SJSA1 (cell line): ENCODE measurements at places on chromosomes 3 and 15. TPM values are rescaled to one million over a fixed set of nuclear protein-coding genes. Genes with fewer than 3 reads are reported as not detected.

DNA sequence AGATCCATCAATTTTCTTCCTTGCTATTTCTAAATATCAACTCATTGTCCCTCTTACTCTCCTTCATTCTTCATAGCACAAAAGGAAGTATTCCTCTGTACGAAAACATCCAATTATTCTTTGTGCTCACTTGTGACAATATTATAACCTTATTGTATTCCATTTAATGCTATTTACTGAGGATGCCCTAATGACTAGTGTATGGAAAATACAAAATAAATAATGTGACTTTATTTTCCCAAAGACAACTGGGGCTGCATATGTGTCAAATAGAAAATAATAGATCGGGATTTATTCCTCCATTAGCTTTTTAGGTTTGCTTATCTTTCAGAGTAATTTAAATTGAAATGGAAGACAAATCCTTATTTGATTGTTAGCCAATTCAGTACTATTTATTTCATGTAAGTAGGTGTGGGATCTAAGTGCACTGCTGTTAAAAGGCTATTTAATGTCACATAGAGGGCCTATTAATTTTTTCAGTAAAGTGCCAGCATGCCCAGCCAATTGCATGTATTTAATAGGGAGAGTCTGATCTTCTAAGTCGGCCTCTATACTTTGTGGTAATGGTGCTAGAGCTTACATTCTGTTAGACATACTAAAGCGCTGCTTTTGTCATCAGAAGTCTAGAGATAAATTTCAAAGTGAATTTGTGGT is 329.8 kb downstream of the MCTP2 start:
- no peak for DNase-seq
- no peak overlapping the region for H3K27ac ChIP-seq
- H3K27me3 ChIP-seq, result no peaks in the 10 kb centered on the region
- no peaks in the 10 kb centered on the region for H3K36me3 ChIP-seq
- H3K4me1 ChIP-seq, result no peaks in the 10 kb centered on the region
- no peak overlapping the region for H3K4me3 ChIP-seq

Gene PPARG
- total RNA-seq, result 0.39 and 1.3 TPM in 2 replicates

Gene STAC
- total RNA-seq, result 24.1 and 29.1 TPM in 2 replicates

DNA sequence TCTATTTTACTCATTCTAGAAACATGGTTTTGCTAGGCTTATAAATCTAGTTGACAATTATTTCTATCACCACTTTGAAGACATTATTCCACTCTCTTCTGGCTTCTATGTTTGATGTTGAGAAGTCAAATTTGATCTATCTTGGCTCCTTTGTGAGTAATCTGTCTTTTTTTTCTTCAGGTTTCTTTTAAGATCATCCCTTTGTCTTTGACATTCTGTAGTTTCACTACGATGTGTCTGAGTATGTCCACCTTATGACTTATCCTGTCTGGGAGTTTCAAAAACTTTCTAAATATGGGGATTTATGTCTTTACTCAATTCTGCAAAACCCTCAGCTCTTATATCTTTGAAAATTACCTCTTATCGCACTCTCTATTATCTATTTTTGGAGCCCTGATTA is 41.0 kb upstream of the TMEM158 start:
- H3K27ac ChIP-seq, result no peak overlapping the region
- no peak for DNase-seq
- no peak overlapping the region for H3K4me3 ChIP-seq
- no peaks in the 10 kb centered on the region for H3K27me3 ChIP-seq
- no peaks in the 10 kb centered on the region for H3K4me1 ChIP-seq

Gene UPK1B
- total RNA-seq, result 0.18 TPM in 1 of 2 replicates, not detected in the other

DNA sequence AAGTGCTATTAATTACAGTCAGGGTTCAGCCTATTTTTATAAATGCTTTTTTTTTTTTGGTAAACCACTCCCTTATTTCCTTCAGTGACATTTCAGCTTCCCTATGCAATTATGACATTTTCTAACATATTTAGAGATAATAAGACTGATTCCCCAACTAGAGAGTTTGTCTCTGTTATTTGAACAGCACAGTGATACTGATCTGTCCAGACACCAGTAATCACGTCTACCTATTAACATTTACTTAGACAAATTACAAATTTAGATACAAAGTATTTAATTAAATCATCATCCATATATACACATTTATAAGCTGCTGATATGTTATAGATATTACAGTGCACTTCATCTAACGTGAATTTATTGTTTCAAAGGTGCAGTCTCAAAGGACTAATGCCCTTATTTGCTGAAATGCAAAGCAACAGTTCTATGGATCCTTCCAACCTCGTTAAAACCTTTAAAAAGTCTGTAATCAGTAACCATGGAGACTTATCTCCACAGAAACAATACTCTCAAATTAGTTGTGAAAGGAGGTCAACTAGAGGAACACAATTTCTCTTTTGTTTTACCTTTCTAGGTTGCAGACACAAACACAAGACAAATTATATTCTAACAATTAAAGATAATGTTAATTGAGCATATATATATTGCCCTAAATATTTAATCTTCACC is 1531.1 kb downstream of the SI start:
- no peaks in the 10 kb centered on the region for H3K36me3 ChIP-seq
- no peak overlapping the region for H3K27ac ChIP-seq
- DNase-seq, result no peak
- H3K4me3 ChIP-seq, result no peak overlapping the region
- H3K4me1 ChIP-seq, result no peaks in the 10 kb centered on the region

DNA sequence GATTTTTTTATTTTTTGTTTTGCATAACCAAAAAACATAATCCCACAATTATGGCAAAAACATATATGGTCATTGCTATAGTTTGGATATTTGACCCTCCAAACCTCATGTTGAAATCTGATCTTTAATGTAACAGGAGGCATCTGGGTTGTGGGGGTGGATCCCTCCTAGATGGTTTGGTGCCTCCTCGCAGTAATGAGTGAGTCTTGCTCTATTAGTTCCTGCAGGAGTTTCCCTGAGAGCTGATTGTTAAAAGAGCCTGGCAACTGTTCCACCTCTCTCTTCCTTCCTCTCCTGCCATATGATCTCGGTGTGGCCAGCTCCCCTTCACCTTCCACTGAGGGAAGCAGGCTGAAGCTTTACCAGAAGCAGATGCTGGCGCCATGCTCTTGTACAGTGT is 33.2 kb upstream of the TRIM59 start:
- no peaks in the 10 kb centered on the region for H3K27me3 ChIP-seq
- no peak overlapping the region for H3K27ac ChIP-seq
- no peak for DNase-seq
- H3K4me3 ChIP-seq, result no peak overlapping the region
- peaks cover 2% of the 10 kb centered on the region; the same call in 1 of the 2 replicates for H3K36me3 ChIP-seq

DNA sequence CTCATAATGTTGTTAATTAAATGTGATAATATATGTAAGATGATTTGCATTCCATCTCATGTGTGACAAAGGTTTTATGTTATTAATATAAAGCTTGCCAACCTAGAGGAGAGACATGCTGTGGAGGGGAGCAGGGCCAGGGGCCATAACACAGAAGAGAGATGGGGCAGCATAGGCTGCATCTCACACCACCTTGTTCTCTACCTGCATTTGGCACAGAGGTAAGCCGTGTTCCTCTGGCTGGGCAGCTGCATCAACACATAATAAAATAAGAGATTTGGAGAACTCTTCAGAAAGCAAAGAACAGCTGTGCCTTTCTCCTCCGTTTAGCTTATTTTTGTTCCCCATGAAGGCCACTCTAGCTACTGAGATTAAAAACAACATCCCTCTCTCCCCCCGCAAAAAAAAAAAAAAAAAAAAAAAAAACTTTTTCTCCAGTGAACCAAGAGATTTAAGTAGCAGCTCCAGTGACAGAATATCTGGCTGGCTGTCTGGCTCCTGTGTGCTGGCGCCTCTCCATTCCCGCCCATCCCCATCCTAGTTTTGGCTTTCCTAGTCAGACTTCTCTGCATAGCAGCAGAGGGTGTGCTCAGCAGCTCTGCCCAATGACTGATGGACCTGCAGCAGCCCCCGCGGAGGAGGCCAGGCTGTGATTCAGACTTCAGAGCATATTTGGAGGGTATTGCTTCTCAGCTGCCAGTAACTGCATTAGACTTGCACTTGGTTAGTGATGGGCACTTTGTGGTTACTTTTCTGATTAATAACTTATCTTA is 52.2 kb upstream of the STXBP5L start:
- H3K27me3 ChIP-seq, result no peaks in the 10 kb centered on the region
- H3K36me3 ChIP-seq, result no peaks in the 10 kb centered on the region
- H3K27ac ChIP-seq, result no peak overlapping the region
- H3K4me3 ChIP-seq, result no peak overlapping the region
- peaks cover 40% of the 10 kb centered on the region for H3K4me1 ChIP-seq

- no peak overlapping the region for H3K27ac ChIP-seq
- no peaks in the 10 kb centered on the region for H3K36me3 ChIP-seq
- no peak overlapping the region for H3K4me3 ChIP-seq
- DNase-seq, result no peak
Measured at GRCh38 chr3:83034806-83035703, 1273.6 kb upstream of the GBE1 start.

Gene FAIM
- total RNA-seq, result 12.7 and 27.1 TPM in 2 replicates

Gene IL17RE
- 0.37 and 0.56 TPM in 2 replicates for total RNA-seq

GRCh38 chr15:89776274-89777072 is at the start of gene MESP2:
MESP2 (plus strand) TSS chr15:89776332; CDS start chr15:89776358, 26 bp downstream.
- peak; percentile 92 for DNase-seq
- H3K4me1 ChIP-seq, result peaks cover 18% of the 10 kb centered on the region
- H3K36me3 ChIP-seq, result no peaks in the 10 kb centered on the region

DNA sequence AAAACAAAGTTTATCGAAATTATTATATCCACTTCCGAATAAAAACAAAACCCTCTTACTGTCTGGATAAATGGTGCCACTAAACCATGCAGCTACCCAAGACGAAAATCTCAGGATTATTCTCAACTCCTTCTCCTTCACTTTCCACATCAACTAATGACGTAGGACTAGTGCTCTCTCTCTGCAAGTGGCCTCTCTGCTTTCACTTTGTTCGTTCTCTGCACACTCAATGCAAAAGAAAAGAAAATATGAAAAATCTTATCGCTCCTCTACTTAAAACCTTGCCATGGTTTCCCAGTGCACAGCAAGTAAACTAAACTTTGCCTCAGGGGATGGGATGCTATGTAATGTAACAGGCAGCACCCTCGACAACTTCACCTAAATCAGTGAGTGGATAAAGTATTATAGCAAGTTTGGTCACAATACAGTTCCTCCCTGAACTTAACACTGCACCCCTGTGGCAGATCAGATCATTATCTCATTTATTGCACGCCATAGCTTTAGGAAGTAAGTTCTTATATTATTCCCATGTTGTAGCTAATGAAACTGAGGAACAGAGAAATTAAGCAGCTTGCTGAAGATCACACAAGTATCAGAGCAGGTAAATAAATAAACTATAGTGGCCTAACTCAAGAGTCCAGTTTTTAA is 262.7 kb upstream of the GADL1 start:
- H3K4me3 ChIP-seq, result no peak overlapping the region
- DNase-seq, result no peak
- no peaks in the 10 kb centered on the region for H3K4me1 ChIP-seq
- no peak overlapping the region for H3K27ac ChIP-seq

DNA sequence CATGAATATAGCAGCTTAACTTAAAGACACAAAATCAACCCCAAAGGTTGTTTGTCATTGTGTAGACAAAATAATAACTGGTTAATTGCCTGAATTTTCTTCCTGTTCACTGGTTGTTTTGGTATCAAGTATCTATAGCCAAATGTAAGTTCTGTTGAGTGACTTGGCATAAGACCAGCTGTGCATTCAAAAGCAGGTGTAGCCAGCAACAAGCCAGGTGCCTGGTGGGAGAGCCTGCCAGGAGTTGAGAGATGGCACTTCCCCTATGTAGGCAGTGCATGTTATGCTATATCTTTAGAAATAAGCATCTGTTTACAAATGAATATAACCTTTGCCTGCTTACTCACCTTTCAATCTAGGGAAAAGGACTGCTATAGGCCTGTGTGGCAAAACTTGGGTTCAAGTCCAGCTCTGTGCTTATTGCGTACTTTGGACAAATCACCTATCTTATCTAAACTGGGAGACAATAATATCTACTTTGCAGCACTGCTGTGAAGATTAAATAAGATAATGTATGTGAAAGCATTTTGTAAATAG is 84.9 kb upstream of the TBL1XR1 start:
- no peak for DNase-seq
- no peak overlapping the region for H3K4me3 ChIP-seq
- H3K36me3 ChIP-seq, result no peaks in the 10 kb centered on the region
- H3K27me3 ChIP-seq, result no peaks in the 10 kb centered on the region
- H3K4me1 ChIP-seq, result peaks cover 14% of the 10 kb centered on the region

Gene SI
- not detected in 2 replicates for total RNA-seq

Gene ADAMTS7
- 1.6 and 2.8 TPM in 2 replicates for total RNA-seq

DNA sequence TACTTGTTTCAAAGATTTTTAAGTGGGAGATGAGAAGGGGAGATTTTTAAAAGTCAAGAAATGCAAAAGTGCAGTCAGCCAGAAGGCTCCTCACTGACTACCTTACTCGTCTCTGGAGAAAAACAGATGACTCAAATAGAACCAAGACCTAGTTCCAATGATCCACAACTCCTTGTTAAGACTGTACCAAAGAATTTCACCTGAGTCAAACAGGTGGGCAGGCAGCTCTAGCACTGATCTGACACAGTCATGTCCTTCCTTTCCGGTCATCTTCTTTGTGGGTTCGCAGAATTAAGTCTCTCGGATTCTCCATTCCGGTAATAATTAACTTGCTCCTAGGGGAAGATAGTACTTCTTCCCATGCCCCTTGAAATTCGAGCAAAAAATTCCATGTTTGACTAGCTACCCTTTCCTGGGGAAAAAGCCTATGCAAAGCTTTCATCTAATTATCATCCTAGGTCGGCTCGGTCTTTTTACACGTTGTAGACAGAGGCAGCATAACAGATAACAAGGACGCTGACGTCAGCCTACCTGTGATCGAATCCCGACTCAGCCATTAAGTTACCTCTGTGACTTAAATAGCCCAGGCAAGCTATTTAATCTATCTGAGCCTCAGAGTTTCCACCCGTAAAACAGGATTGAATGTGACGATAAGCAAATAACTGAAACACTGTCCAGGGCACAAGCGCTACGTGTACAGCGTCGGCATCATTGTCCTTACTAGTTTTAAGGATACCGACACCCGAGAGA is 758 bp downstream of the SELENOK start:
- H3K27me3 ChIP-seq, result no peaks in the 10 kb centered on the region
- peaks cover 13% of the 10 kb centered on the region for H3K4me1 ChIP-seq
- H3K36me3 ChIP-seq, result peaks cover 26% of the 10 kb centered on the region
- peak overlapping the region; percentile 72 for H3K27ac ChIP-seq
- DNase-seq, result no peak

- H3K36me3 ChIP-seq, result no peaks in the 10 kb centered on the region
- H3K27ac ChIP-seq, result no peak overlapping the region
- no peak for DNase-seq
Measured at GRCh38 chr15:100833417-100834389, 45.9 kb upstream of the ALDH1A3 start.

- no peak overlapping the region for H3K4me3 ChIP-seq
- 0 out of 2 replicates have a peak, but pooled peaks cover 3% of the 10 kb centered on the region for H3K4me1 ChIP-seq
- DNase-seq, result no peak
- no peaks in the 10 kb centered on the region for H3K36me3 ChIP-seq
- H3K27me3 ChIP-seq, result no peaks in the 10 kb centered on the region
Measured at GRCh38 chr15:65772930-65773329, 19.2 kb downstream of the DENND4A start.
